GM12878 (cell line): ENCODE measurements at places on chromosomes 7 and 10. TPM values are rescaled to one million over a fixed set of nuclear protein-coding genes. Genes with fewer than 3 reads are reported as not detected.

Gene EPO
- 0.16 TPM in 1 of 2 replicates, not detected in the other for total RNA-seq

Gene SMO
- 9.6 and 11.2 TPM in 2 replicates for total RNA-seq

Gene ANKRD61
- total RNA-seq = 0.18 TPM in 1 of 2 replicates, not detected in the other

Gene CLDN15
- 8.3 and 8.7 TPM in 2 replicates for total RNA-seq

Gene MACC1
- 26.6 and 27.6 TPM in 2 replicates for total RNA-seq

Gene VENTX
- not detected in 2 replicates for total RNA-seq

DNA sequence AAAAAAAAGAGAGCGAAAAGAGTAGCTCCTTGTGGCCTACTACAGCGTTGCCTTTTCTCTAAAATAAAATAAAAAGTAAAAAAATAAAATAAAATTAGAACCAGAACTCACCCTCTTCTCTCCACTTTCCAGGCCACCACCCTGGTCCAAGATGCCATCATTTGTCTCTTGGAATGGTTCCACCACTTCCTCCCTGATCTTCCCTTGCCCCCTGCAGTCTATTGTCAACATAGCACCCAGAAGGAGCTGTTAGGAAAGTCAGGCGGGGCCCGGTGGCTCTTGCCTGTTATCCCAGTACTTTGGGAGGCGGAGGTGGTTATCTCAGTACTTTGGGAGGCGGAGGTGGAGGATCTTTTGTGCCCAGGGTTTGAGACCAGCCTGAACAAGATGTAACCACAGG lies 7.6 kb upstream of the GRID2IP start:
- H3K36me3 ChIP-seq = no peaks in the 10 kb centered on the region
- H3K4me1 ChIP-seq = no peaks in the 10 kb centered on the region
- no peaks in the 10 kb centered on the region for H3K27me3 ChIP-seq

GRCh38 chr10:62687230-62687748 lies 117.2 kb upstream of the ADO start:
- no peak overlapping the region for H3K27ac ChIP-seq
- H3K36me3 ChIP-seq = no peaks in the 10 kb centered on the region
- no peak for DNase-seq

DNA sequence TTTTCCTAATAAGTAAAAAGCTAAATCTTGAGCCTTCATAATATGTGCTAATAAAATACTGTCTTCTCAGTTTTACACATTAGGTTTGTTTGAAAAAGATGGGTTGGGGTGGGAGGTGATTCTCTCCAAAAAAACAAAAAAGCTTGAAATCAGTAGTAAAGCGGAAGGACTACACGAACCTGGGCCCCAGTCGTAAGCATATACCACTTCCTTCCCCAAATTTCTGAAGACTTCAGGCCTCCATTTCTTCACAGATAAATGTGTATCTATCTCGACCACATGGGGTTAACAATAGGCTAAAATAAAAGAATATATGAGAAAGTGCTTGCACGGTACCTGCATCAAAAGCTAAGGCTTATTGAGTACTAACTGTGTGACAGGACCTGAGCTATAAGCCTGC lies 51.6 kb upstream of the PAX2 start:
- no peak overlapping the region for H3K4me3 ChIP-seq
- H3K27me3 ChIP-seq = no peaks in the 10 kb centered on the region
- no peaks in the 10 kb centered on the region for H3K4me1 ChIP-seq
- H3K27ac ChIP-seq = no peak overlapping the region
- no peaks in the 10 kb centered on the region for H3K36me3 ChIP-seq

- no peaks in the 10 kb centered on the region; the same call in 1 of the 2 replicates for H3K4me1 ChIP-seq
- H3K36me3 ChIP-seq = 0 out of 2 replicates have a peak, but pooled peaks cover 6% of the 10 kb centered on the region
- no peak for DNase-seq
- H3K27ac ChIP-seq = no peak overlapping the region
- H3K4me3 ChIP-seq = no peak overlapping the region
Observed at GRCh38 chr7:137942484-137943115, 59.3 kb downstream of the CREB3L2 start.

- H3K36me3 ChIP-seq = no peaks in the 10 kb centered on the region
- no peak overlapping the region for H3K4me3 ChIP-seq
- H3K4me1 ChIP-seq = peaks cover 23% of the 10 kb centered on the region
- H3K27ac ChIP-seq = no peak overlapping the region
- DNase-seq = no peak
- H3K27me3 ChIP-seq = no peaks in the 10 kb centered on the region
Observed at GRCh38 chr10:7438196-7438986, 27.6 kb upstream of the SFMBT2 start.

- peak; percentile 20 for DNase-seq
- no peaks in the 10 kb centered on the region; the same call in 1 of the 2 replicates for H3K4me1 ChIP-seq
- H3K27me3 ChIP-seq = no peaks in the 10 kb centered on the region
- no peak overlapping the region for H3K27ac ChIP-seq
Observed at GRCh38 chr10:68208424-68209042, 23.4 kb downstream of the ATOH7 start.

GRCh38 chr10:4144817-4145216 lies 359.8 kb upstream of the KLF6 start:
- no peaks in the 10 kb centered on the region for H3K4me1 ChIP-seq
- H3K27me3 ChIP-seq = no peaks in the 10 kb centered on the region
- no peak overlapping the region for H3K4me3 ChIP-seq
- DNase-seq = no peak

DNA sequence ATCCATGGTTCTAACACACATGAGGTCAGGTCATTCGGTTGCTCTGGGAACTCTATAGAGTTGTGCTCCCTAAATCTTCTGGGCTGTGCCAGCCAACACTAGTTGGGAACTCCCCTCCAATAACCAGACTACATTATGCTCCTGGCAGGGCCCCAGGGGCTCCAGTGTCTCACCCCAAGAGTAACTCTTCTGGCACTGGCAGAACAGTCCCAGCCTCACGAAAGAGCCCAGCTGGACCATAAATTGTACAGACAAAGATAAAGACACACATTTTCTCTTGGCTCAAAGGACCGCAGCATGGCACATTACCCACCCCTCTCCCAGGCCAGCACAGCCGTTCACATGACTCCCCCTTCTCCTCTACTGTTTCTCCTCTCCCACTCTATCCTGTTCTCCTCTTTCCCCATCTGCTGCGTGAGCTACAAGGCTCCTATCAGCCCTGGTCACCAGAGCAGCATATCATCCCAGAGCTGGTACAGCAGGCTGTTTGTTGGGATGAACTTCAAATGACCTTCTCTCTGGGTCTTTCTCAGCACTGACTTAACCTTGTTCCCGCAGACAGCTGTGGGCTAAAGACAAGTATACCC lies 230.6 kb downstream of the PLXNA4 start:
- no peaks in the 10 kb centered on the region for H3K4me1 ChIP-seq
- H3K36me3 ChIP-seq = no peaks in the 10 kb centered on the region
- no peak for DNase-seq
- no peak overlapping the region for H3K4me3 ChIP-seq
- H3K27ac ChIP-seq = no peak overlapping the region

DNA sequence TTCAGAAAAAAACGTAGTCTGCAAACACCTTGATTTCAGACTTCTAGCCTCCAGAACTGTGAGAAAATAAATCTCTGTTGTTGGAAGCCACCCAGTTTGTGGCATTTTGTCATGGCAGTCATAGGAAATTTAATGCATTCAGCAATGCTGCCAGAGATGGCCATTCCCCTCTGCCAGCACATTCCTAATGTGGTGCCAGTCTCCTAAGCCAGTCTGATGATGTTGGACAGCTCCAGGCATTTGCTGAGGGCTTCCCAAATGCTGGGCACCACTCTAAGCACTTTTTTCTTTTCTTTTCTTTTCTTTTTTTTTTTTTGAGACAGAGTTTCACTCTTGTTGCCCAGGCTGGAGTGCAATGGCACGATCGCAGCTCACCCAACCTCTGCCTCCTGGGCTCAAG lies 666.7 kb upstream of the C7orf33 start:
- no peak overlapping the region for H3K4me3 ChIP-seq
- no peaks in the 10 kb centered on the region for H3K36me3 ChIP-seq
- H3K27ac ChIP-seq = no peak overlapping the region
- DNase-seq = no peak

DNA sequence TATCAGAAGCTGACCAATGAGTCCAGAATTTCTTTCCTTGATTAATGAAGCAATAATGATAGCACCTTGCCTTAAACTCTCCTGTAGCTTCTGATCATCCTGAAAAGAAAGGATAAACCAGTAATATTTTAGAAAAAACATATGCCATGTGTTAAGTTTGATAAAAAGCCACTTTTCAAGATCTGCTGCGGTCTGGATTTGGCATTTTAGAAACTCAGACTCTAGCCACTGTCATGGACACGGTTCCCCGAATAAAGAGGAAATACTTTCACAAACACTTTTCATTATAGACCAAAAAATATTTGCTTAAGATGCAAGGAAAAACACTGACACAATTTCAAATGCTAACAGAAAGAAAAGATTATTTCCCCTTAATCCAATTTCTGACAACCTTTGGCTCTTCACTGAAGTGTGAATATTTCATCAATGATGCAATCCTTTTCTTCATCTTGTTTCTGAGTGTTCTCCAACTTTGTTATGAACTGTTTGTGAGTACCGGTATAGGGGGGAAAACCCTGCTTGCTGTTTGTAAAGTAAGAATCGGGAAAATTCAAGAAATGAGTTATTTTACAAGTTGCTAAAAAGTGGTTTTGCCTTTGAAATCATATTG lies 329.5 kb downstream of the CRPPA start:
- H3K27me3 ChIP-seq = no peaks in the 10 kb centered on the region
- H3K4me1 ChIP-seq = no peaks in the 10 kb centered on the region
- no peak overlapping the region for H3K27ac ChIP-seq
- H3K36me3 ChIP-seq = no peaks in the 10 kb centered on the region
- H3K4me3 ChIP-seq = no peak overlapping the region

- DNase-seq = no peak
- no peak overlapping the region for H3K4me3 ChIP-seq
- no peaks in the 10 kb centered on the region for H3K27me3 ChIP-seq
- no peaks in the 10 kb centered on the region for H3K36me3 ChIP-seq
- no peak overlapping the region for H3K27ac ChIP-seq
Observed at GRCh38 chr10:114412907-114413797, 8.8 kb upstream of the AFAP1L2 start.

DNA sequence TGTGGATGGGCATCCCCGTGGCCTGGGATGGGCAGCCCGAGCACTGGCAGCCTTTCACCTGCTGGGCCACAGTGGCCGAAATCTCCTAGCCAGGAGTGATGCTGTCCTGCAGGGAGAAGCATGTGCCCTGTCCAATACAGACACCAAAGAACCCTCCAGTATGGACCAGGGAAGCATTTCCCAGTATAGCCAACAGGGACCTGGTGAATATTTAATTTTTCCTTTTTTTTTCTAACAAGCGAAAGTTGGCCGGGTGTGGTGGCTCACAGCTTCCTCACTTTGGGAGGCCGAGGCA lies 11.0 kb downstream of the IMPDH1 start:
- no peak overlapping the region for H3K4me3 ChIP-seq

- H3K4me3 ChIP-seq = no peak overlapping the region
- no peaks in the 10 kb centered on the region for H3K4me1 ChIP-seq
- no peak for DNase-seq
- no peaks in the 10 kb centered on the region for H3K36me3 ChIP-seq
- H3K27ac ChIP-seq = no peak overlapping the region
- no peaks in the 10 kb centered on the region for H3K27me3 ChIP-seq
Observed at GRCh38 chr10:89973326-89973725, 271.9 kb downstream of the KIF20B start.

DNA sequence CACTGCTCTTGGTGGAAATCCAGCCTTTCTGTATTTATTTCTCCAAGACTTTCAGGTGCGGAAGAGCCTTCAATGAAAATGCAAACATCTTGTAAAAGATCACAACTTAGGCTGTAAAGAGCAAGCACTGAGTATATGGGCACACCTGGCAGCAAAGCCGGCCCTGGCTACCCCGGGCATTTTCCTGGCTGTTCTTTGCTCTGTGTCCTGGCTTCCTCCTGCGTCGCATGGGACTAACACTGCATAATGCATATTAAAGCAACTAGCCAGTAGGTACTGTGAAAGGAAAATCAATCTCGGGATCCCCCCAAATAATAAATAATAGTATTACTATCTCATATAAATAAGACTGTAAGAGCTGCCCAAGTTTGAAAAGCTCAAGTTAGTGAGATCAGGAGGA lies 9.9 kb downstream of the JAZF1 start:
- no peak for DNase-seq
- H3K27me3 ChIP-seq = no peaks in the 10 kb centered on the region; the same call in 1 of the 2 replicates
- no peaks in the 10 kb centered on the region for H3K36me3 ChIP-seq
- no peak overlapping the region for H3K27ac ChIP-seq
- H3K4me1 ChIP-seq = no peaks in the 10 kb centered on the region

- H3K27ac ChIP-seq = peak overlapping the region; percentile 50
- DNase-seq = no peak
- H3K36me3 ChIP-seq = peaks cover 26% of the 10 kb centered on the region
- H3K4me3 ChIP-seq = peak overlapping the region; percentile 20; the same call in 1 of the 2 replicates
Observed at GRCh38 chr10:103660364-103661197, 167.1 kb downstream of the NEURL1 start.

- no peak overlapping the region for H3K27ac ChIP-seq
- H3K36me3 ChIP-seq = no peaks in the 10 kb centered on the region
- no peak overlapping the region for H3K4me3 ChIP-seq
- H3K4me1 ChIP-seq = no peaks in the 10 kb centered on the region
- no peak for DNase-seq
Observed at GRCh38 chr7:99061001-99061776, 82.7 kb downstream of the SMURF1 start.

GRCh38 chr7:35658606-35659201 lies 36.2 kb downstream of the HERPUD2 start:
- H3K27ac ChIP-seq = peak overlapping the region; percentile 44; the same call in 1 of the 2 replicates
- no peak overlapping the region for H3K4me3 ChIP-seq
- no peaks in the 10 kb centered on the region; the same call in 1 of the 2 replicates for H3K36me3 ChIP-seq

- no peaks in the 10 kb centered on the region; the same call in 1 of the 2 replicates for H3K27me3 ChIP-seq
- no peak overlapping the region for H3K4me3 ChIP-seq
- peaks cover 10% of the 10 kb centered on the region for H3K4me1 ChIP-seq
Observed at GRCh38 chr7:43458330-43459018, 124.4 kb upstream of the STK17A start.

DNA sequence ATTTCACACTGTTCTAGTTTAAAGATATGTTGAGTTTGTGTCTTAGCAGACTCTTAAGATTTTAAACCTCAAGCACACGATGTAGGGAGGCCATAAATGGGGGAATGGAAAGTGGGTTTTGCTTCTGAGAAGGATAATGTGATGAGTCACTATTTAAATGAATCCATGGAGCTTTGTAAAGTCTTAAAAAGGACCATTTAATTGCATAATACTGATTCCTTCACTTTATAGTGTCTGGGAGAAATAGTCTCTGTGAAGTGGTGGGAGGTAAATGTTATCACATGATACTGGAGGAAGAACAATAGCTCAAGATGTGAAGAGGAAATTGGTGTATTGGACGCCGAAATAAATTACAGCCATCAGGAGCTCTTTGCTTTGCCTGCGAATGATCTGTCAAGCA lies 84.0 kb upstream of the MYO3A start:
- no peak for DNase-seq
- no peak overlapping the region for H3K4me3 ChIP-seq
- no peaks in the 10 kb centered on the region for H3K36me3 ChIP-seq
- H3K4me1 ChIP-seq = no peaks in the 10 kb centered on the region
- H3K27ac ChIP-seq = no peak overlapping the region

- no peak overlapping the region for H3K27ac ChIP-seq
- H3K27me3 ChIP-seq = no peaks in the 10 kb centered on the region
- no peak for DNase-seq
- H3K4me1 ChIP-seq = no peaks in the 10 kb centered on the region; the same call in 1 of the 2 replicates
- H3K4me3 ChIP-seq = no peak overlapping the region
Observed at GRCh38 chr7:135389971-135390370, 119.9 kb downstream of the CNOT4 start.

- H3K36me3 ChIP-seq = no peaks in the 10 kb centered on the region
- H3K4me1 ChIP-seq = no peaks in the 10 kb centered on the region
- no peak overlapping the region for H3K27ac ChIP-seq
- H3K27me3 ChIP-seq = peaks cover 4% of the 10 kb centered on the region; the same call in 1 of the 2 replicates
- H3K4me3 ChIP-seq = no peak overlapping the region
- DNase-seq = no peak
Observed at GRCh38 chr7:108149908-108150307, 19.7 kb upstream of the LAMB4 start.
